ENCODE measurements at places on chromosomes 2 and 18. TPM values are rescaled to one million over a fixed set of nuclear protein-coding genes. Genes with fewer than 3 reads are reported as not detected.

ZBTB7C gene
- under 0.01 TPM for total RNA-seq

MROH2A gene
- not detected for total RNA-seq

CAMKMT gene
- total RNA-seq: 9.0 TPM

PFN4 gene
- total RNA-seq: under 0.01 TPM

C2orf66 gene
- total RNA-seq: under 0.01 TPM

HTR2B gene
- total RNA-seq: 0.13 TPM

GDF7 gene
- total RNA-seq: 0.13 TPM

CHRND gene
- total RNA-seq: not detected

ARHGAP28 gene
- total RNA-seq: 0.26 TPM

IGFBP2 gene
- 41.1 TPM for total RNA-seq

STARD6 gene
- total RNA-seq: not detected

SLC4A5 gene
- 0.90 TPM for total RNA-seq

AQP12B gene
- not detected for total RNA-seq

TEKT4 gene
- total RNA-seq: not detected

SKA1 gene
- total RNA-seq: 0.26 TPM

HOXD11 gene
- not detected for total RNA-seq

TMEM169 gene
- total RNA-seq: 0.51 TPM

AP1S3 gene
- total RNA-seq: 59.5 TPM

ADAM17 gene
- total RNA-seq: 91.1 TPM

PHLPP1 gene
- 5.6 TPM for total RNA-seq

ALLC gene
- not detected for total RNA-seq
